ENCODE measurements at places on chromosomes 16 and 17.

DNA sequence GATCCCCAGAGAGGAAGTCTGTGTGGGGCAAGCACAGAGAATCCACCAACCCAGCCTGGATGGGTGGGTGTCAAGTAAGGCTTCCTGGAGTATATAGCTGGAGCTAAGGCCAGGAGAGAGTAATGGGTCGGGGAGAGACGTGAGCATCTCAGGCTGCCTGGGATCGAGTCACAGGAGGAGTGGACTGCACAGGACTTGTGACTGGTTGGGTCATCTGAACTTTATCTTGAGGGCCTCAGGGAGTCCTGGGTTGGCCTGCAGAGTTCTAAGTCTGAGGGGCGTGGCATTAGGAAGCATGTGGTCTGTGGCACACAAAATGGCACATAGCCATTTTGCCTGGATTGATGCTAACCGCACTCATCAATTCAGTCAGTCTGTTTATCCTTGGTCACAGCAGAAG lies 1.5 kb downstream of the PLA2G15 start:
- DNase-seq = no peak

- DNase-seq = no peak
Measured at GRCh38 chr17:82878527-82878926, 38.7 kb upstream of the ZNF750 start.

DNA sequence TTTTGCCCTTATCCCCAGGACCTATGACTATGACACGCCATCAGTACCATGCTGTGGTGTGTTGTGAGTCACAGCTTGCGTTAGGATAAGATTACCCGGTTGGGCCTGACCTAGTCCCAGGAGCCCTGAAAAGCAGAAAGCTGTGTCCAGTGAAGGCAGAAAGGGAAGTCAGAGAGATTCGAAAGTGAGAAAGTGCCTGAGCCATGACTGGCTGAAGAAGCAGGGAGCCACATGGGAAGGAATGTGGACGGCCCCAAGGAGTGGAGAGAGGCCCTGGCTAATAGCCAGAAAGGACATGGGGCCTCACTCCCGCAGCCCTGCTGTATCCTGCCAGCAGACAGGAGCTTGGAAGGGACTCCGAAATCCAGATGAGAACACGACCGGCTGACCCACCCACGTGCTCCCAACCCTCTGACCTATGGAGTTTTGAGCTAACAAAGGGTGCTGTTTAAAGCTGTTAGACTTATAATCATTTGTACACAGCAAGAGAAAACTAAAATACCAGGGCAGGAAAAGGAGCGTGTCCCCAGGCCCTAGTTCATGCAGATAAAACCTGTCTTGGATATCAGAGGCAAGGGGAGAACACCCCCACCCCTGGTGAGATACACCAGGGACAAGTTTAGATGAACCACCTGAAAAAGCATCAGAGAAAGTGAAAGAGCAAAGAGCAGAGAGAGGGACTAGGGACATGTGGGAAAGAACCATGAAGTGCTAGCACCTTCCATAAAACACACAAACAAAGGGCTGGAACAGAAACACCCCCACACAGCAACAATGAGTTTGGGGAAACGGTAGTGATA lies 115.3 kb downstream of the SLC39A11 start:
- DNase-seq = peak; percentile 89

- peak; percentile 24 for DNase-seq
Measured at GRCh38 chr17:12592941-12593340, 72.7 kb upstream of the MYOCD start.

DNA sequence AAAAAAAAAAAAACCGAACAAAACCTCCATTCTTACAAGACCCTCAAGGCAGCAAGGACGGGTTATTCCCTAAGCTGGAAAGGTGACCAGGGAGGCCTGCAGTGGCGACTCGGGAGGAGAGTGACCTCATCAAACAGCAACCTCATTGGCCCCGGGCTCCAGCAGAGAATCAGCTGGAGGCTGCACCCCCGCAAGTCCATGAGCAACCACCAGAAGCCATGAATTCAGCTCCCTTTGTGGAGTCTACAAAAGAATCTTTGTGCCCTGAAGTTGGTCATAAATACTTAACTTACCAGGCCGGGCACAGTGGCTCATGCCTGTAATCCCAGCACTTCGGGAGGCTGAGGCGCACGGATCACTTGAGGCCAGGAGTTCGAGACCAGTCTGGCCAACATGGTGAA lies 80.9 kb upstream of the CREBBP start:
- DNase-seq = peak; percentile 54

GRCh38 chr17:36949461-36949927 lies 740 bp downstream of the AATF start:
- DNase-seq = peak; percentile 63

- DNase-seq = peak; percentile 95
Measured at GRCh38 chr17:17663160-17664063, 17.8 kb upstream of the RAI1 start.

- no peak for DNase-seq
Measured at GRCh38 chr17:43615330-43616028, 46.2 kb downstream of the MEOX1 start.

GRCh38 chr16:5722116-5722619 lies 624.6 kb upstream of the EEF2KMT start:
- DNase-seq = no peak

DNA sequence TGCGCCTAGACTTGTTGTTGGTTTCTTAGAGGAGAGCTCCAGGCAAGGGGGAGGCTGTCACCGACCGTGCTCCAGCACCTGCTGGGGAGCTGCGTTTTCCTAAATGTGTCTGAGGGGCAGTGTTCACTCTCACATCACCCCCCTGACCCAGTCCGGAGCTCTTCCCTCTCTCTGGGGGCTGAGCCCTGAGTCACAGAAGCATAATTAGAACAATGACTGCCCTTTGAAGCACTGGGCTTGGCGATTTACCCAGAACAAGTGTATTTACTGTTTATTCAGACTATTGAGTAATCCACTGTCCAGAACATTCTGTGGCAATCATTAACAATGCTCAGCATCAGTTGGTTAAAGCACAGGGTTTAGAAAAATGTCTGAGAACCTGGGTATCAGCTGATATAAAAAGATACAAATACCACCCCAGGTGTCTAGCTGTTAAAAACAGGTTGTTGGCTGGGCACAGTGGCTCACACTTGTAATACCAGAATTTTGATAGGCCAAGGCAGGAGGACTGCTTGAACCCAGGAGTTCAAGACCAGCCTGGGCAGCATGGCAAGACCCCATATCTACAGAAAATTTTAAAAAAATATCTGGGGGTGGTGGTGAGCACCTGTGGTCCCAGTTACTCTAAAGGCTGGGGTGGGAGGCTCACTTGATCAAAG lies 8.1 kb downstream of the CES4A start:
- peak; percentile 76 for DNase-seq

DNA sequence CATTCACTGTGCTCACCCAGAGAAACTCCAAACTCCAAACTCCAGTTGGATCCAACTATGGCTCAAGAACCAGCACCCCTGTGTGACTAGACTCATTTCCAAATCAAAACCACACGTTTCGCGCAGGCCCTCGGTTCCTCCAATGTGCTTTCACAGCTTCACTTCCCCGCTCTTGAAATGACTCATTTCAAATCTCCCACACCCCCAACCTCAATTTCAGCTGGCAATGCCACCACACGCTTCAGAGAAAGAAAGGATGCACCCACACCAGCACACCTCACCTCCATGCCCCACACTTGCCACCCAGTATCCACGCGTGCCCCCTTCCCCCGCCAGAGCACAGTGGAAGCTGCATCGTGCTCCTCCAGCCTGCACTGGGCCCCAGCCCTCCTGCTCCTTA lies 9.0 kb downstream of the TMEM92 start:
- no peak for DNase-seq

DNA sequence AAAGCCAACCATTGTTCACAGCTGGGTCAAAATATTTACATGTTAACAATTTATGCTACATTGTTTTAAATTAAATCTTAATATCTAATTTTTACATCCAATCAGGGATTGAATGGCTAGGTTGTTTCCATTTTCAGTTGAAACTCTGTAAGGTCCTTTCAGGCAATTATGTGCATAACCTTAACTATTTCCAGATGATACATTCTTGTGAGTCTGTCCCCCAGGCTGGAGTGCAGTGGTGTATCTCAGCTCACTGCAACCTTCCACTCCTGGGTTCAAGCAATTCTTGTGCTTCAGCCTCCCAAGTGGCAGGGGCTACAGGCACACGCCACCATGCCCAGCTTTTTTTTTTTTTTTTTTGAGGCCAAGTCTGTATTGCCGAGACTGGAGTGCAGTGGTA lies 10.4 kb downstream of the CDC42EP4 start:
- DNase-seq = no peak

GRCh38 chr17:65406552-65406951 lies 154.9 kb downstream of the AXIN2 start:
- no peak for DNase-seq

DNA sequence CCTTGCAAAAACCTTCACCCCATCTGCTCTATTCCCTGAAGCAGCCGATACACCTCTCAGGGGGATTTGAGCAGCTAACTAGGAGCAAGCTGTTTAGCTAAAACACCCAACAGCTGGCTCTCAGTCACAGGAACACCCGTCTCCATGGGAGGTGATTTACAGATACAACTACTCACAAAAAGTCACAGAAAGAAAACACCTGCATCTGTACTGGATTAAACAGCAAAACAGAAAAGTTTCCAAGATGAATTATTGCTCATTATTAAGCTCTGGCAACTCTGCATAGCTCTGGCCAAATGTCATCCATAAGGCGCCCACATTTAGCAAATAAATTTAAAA lies 22.3 kb downstream of the GJC1 start:
- no peak for DNase-seq

DNA sequence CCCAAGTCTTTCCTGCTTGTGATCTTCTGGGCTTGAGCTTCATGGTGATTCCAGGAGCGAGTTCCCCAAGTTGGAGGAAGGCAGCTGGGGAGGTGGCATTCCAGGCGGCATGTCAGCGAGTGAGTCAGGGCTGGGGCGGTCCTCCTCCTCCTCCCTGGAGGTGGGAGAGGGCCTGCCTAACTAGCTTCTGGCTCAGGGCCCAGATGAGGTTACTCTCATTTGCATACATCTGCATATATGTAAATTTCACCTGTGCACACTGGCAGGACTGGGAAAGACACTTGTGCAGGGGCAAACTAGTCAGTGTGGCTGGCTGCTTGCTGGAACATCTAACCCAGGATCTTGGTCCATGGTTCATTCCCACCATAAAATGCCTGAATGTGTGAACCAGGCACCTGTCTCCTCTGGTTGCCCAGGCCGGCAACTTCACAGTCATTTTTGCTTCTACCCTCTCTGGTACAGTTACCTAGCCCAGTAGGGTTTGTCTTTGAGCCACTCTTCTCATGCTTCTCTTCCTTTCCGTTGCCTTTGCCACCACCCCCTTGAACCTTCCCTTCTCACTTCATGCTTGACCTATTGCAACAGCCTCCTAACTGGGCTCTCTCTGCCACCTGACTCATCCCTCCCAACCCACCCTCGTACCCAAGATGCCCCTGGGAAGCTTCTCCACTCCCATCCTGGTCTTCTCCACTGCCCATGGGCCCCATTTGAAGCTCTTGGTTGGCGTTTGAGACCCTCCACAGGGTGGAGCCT lies 9.6 kb upstream of the DLX4 start:
- DNase-seq = no peak

GRCh38 chr16:23838485-23839142 lies 2.8 kb downstream of the PRKCB start:
- DNase-seq = no peak

GRCh38 chr17:34756637-34757021 lies 177.2 kb downstream of the TMEM132E start:
- no peak for DNase-seq

Data from astrocyte of the spinal cord (primary cell).